ENCODE measurements at places on chromosomes 16 and 17. TPM values are rescaled to one million over a fixed set of nuclear protein-coding genes. Genes with fewer than 3 reads are reported as not detected.

The ENPP7 gene
- 0.18 TPM for total RNA-seq

The HOXB2 gene
- total RNA-seq = 50.7 TPM

The ZNF319 gene
- 24.7 TPM for total RNA-seq

GRCh38 chr17:49162866-49163265 is 30.3 kb downstream of the B4GALNT2 start:
- no peak for DNase-seq

DNA sequence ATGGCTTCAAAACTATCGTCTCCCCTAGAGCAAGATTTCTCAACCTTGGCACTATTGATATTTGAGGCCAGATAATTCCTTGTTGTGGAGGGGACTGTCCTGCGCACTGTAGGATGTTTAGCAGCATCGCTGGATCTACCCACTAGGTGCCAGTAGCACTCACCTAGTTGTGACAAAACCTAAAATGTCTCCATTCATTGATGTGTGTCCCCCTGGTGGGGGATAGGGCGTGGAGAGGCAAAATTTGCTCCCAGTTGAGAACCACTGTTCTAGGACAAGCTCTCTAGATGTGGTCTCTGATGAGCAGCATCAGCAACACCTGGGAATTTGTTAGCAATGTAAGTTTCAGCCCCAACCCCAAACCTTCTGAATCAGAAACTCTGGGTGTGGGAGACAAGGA is 259.0 kb downstream of the XYLT1 start:
- DNase-seq = no peak

DNA sequence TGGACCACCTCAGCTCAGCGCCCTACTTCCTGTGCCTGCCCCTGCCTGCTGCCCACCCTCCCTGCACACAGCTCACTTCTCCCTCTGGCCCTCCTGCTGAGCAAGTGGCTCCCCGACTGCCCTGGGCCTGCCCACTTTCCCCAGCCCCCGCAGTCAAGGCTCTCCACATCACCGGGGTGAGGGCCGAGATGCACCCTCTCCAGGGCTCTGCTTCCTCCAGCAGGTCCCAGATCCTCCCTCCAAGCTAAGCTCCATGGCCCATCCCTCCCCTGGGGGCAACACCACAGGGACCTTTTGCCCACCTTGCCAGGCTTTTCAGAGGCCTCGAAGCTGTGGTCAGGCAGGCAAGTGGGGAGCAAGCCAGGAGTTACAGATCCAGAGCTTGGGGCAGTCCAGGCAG is 820.2 kb downstream of the KCNJ18 start:
- DNase-seq = no peak

DNA sequence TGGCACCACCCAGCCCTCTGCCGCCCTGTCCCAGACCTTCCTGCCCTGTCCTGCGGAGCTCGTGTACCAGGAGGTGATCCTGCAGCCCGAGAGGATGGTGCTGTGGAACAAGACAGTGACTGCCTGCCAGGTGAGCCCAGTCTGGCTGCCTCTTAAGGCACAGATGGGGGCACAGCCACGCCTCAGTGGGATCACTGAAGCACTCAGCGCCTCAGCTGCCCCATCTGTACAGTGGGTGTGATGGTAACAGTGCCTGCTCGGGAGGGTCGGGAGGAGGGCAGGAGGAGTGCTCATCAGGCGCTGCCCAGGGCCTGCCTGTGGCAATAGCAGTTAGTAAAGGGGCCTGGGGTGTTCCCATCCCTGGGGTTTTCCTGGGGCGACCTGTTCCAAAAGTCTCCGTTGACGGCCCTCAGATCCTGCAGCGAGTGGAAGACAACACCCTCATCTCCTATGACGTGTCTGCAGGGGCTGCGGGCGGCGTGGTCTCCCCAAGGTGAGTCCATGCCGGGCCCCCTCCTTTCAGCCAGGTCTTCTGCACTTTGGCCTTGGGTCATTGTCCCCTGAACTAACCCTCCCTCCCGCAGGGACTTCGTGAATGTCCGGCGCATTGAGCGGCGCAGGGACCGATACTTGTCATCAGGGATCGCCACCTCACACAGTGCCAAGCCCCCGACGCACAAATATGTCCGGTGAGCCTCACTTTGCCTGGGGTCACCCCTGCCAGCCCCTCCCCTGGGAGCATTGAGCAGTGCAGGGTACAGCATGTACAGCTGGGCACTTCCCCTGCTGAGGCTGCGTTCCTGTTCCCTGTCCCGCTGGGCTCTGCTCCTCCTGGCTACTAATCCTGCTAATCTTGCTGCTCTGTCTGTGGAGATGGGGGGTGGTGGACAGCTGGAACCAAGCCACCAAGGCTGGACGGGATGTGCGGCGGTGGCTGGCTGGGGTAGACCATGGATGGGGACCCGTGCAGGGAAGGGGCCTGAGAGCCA is 4.5 kb upstream of the TCAP start:
- DNase-seq = no peak

GRCh38 chr17:44105483-44105882 is 18.0 kb downstream of the HDAC5 start:
- DNase-seq = no peak

- DNase-seq = no peak
These were observed 96.7 kb upstream of the FAM20A start for GRCh38 chr17:68697850-68698361.
